ENCODE measurements at places on chromosomes 4 and X. TPM values are rescaled to one million over a fixed set of nuclear protein-coding genes. Genes with fewer than 3 reads are reported as not detected.
A peak's percentile ranks its signal among the peaks of the same experiment; 100 is the strongest.

DNA sequence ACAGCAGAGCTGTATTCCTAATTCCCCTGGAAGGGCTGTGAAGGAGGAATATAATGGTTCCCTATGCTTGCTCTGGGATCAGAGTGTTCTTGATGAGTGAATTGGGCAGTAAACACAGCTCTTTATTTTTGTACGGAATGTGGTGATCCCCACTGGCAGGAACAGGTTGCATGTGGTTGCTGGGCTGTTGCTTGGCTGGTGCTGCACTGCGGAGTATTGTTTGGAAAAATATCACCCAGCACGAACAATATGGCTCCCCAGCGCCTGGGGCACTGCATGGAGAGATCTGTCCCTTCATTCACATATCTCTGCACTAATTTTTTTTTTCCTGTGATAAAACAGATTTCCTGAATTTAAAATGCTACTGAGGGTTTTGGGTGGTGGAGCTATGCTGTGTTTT is 119.7 kb downstream of the MGST2 start:
- H3K4me3 ChIP-seq = no peak overlapping the region
- no peak for DNase-seq
- H3K27me3 ChIP-seq = peaks cover 18% of the 10 kb centered on the region
- H3K4me1 ChIP-seq = peaks cover 3% of the 10 kb centered on the region
- no peak overlapping the region for H3K27ac ChIP-seq

DNA sequence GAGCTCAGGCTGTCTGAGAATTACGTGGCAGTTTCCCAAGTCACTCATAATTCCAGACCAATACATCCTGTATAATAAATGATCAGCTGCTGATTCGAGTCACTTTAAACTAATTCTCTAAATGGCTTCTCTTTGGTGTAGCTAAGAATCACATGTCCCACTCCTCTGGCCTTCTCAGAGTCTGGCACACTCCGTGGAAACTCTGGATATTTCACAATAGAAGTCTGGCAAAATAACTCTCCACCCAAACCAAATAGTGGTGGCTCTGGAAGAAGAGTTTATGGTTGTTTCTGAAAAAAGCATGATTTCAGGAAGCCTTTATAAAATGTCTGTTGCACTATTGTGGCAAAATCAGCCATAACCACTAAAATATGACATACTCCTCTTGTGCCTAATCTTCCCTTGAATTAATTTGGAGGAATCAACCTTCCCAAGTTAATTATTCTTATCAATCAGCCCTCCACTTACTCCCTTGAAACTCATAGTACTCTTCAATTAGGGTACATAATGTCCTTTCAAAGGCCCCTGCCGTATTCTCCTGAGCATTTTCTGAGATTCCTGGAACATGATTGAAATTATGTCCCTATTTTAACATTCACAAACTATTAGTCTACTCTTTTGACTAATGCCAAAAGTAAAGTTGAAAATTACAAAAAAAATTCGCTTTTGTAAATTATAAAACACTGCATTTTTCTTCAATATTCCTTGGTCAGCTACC is 991.6 kb downstream of the FAT4 start:
- no peaks in the 10 kb centered on the region for H3K36me3 ChIP-seq
- no peaks in the 10 kb centered on the region for H3K27me3 ChIP-seq
- H3K4me1 ChIP-seq = no peaks in the 10 kb centered on the region
- H3K4me3 ChIP-seq = no peak overlapping the region
- DNase-seq = no peak
- no peak overlapping the region for H3K27ac ChIP-seq

The TCEAL2 gene
- not detected for total RNA-seq

GRCh38 chr4:105451346-105451745 is 22.5 kb downstream of the PPA2 start:
- no peak overlapping the region for H3K4me3 ChIP-seq
- H3K27me3 ChIP-seq = no peaks in the 10 kb centered on the region
- DNase-seq = no peak
- peaks cover 41% of the 10 kb centered on the region for H3K36me3 ChIP-seq
- no peak overlapping the region for H3K27ac ChIP-seq

DNA sequence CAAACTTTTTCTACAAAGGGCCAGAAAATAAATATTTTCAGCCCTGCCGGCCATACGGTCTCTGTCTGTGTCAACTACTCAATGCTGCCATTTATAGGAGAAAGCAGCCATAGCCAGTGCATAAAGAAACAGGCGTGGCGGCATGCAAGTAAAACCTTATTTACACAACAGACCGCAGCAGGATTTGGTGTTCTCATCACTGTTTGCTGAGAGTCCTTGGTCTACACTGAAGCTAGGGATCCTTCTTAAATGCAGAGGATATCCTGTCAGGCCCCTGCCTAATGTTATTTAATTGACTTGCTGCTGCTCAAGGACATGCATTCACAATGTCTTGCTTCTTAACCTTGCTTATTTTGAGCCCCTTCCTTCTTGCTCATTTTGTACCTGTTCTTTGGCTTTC is 54.7 kb downstream of the CPE start:
- no peaks in the 10 kb centered on the region for H3K36me3 ChIP-seq
- H3K27ac ChIP-seq = no peak overlapping the region
- H3K27me3 ChIP-seq = peaks cover 2% of the 10 kb centered on the region
- no peak for DNase-seq
- H3K4me3 ChIP-seq = no peak overlapping the region

The UGT2B17 gene
- total RNA-seq = not detected

The OFD1 gene
- total RNA-seq = 41.3 TPM

GRCh38 chr4:118337954-118338353 is 14.8 kb downstream of the PRSS12 start:
- H3K4me1 ChIP-seq = no peaks in the 10 kb centered on the region
- no peak for DNase-seq
- no peaks in the 10 kb centered on the region for H3K36me3 ChIP-seq
- no peak overlapping the region for H3K27ac ChIP-seq
- H3K27me3 ChIP-seq = peaks cover 9% of the 10 kb centered on the region
- no peak overlapping the region for H3K4me3 ChIP-seq

The HSFX2 gene
- total RNA-seq = not detected

- DNase-seq = no peak
- H3K27me3 ChIP-seq = peaks cover 6% of the 10 kb centered on the region
- H3K4me3 ChIP-seq = no peak overlapping the region
- no peak overlapping the region for H3K27ac ChIP-seq
Observed at GRCh38 chr4:142818476-142818875, 27.6 kb downstream of the INPP4B start.

- no peak for DNase-seq
- no peak overlapping the region for H3K4me3 ChIP-seq
- no peaks in the 10 kb centered on the region for H3K36me3 ChIP-seq
- H3K27me3 ChIP-seq = no peaks in the 10 kb centered on the region
- no peaks in the 10 kb centered on the region for H3K4me1 ChIP-seq
Observed at GRCh38 chrX:96474029-96474740, 210.5 kb upstream of the DIAPH2 start.

The PAGE2B gene
- total RNA-seq = 1.0 TPM

- H3K27me3 ChIP-seq = no peaks in the 10 kb centered on the region
- H3K36me3 ChIP-seq = peaks cover 5% of the 10 kb centered on the region
- DNase-seq = no peak
- peaks cover 34% of the 10 kb centered on the region for H3K4me1 ChIP-seq
- no peak overlapping the region for H3K4me3 ChIP-seq
- H3K27ac ChIP-seq = peak overlapping the region; percentile 72
Observed at GRCh38 chrX:41734530-41734929, 10.5 kb downstream of the GPR82 start.

The DAPP1 gene
- total RNA-seq = 35.8 TPM

The CCDC158 gene
- total RNA-seq = not detected

DNA sequence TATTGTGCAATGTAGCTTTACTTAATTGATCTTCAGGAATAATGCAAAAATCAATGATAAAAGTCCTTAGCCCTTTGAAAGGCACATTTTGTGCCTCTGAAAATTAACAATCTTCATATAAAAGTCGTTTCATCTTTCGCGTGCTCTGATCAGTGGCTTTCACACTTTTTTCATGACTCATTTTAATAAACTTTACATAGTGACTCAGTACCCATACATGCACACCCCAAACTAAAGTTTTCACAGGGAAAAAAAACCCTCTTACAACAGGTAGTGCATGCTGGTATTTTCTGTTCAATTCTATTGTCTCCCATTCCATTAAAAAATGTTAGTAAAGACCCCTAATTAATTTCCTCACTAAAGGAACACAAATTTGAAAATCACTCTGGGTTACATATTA is 21.5 kb downstream of the RWDD4 start:
- H3K4me3 ChIP-seq = no peak overlapping the region
- no peak overlapping the region for H3K27ac ChIP-seq
- H3K27me3 ChIP-seq = peaks cover 1% of the 10 kb centered on the region
- H3K4me1 ChIP-seq = peaks cover 17% of the 10 kb centered on the region
- H3K36me3 ChIP-seq = peaks cover 9% of the 10 kb centered on the region

DNA sequence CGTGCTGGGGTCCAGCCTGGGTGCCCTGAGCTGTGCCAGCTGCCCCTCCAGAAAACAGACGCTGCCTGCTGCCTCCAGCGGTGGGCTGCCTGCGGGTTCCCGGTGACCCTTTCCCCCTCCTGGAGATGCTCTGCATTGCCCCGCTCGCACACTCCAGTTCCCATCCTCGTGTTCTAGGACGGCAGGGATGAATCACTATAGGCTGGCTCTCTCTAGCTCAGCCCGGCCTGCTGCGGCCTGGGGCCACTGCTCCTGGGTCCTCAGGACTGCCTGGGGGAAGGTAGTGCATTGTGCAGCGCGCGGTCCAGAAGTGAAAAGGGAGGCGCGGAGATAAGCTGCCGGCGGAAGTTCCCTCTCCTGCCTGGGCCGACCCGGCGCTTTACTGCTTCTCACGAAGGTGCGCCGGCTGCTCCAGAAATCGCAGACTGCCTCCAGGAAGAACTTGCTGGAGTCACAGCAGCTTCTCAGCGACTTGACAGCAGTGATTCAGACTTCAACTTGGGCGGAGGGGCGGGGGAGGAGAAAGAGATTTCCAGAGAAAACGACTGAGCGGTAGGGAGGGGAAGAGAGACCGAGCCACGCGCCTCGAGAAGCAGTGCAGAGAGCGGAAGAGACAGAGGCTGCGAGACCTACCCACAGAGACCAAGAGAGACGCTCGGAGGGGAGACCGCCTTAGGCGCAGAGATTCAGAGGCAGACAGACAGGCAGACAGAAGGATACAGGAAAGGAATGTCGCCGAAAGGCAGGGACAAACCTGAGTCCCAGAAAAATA is 6.7 kb upstream of the MSX1 start:
- peaks cover 5% of the 10 kb centered on the region for H3K36me3 ChIP-seq
- no peak for DNase-seq
- peak overlapping the region; percentile 62 for H3K4me3 ChIP-seq
- peaks cover 56% of the 10 kb centered on the region for H3K27me3 ChIP-seq

DNA sequence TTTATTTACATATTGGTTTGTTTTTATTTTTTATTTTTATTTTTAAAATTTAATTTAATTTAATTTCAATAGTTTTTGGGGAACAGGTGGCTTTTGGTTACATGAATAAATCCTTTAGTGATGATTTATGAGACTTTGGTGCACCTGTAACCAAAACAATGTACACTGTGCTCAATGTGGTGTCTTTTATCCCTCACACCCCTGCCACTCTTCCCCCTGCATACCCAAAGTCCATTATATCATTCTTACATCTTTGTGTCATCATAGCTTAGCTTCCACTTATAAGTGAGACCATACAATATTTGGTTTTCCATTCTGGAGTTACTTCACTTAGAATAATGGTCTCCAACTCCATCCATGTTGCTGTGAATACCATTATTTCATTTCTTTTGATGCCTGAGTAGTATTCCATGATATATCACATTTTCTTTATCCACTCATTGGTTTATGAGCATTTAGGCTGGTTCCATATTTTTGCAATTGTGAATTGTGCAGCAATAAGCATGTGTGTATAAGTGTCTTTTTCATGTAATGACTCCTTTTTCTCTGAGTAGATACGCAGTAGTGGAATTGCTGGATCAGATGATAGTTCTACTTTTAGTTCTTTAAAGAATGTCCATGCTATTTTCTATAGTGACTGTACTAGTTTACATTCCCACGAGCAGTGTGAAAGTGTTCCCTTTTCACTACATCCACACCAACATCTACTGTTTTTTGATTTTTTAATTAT is 157.1 kb downstream of the CPXCR1 start:
- no peaks in the 10 kb centered on the region for H3K4me1 ChIP-seq
- H3K36me3 ChIP-seq = no peaks in the 10 kb centered on the region
- no peaks in the 10 kb centered on the region for H3K27me3 ChIP-seq
- no peak overlapping the region for H3K27ac ChIP-seq

- H3K4me1 ChIP-seq = peaks cover 27% of the 10 kb centered on the region
- no peaks in the 10 kb centered on the region for H3K27me3 ChIP-seq
- H3K27ac ChIP-seq = peak overlapping the region; percentile 83
- no peak overlapping the region for H3K4me3 ChIP-seq
- DNase-seq = peak; percentile 51
Observed at GRCh38 chrX:39336671-39337311, 535.5 kb downstream of the MID1IP1 start.

The EVC gene
- 4.7 TPM for total RNA-seq

DNA sequence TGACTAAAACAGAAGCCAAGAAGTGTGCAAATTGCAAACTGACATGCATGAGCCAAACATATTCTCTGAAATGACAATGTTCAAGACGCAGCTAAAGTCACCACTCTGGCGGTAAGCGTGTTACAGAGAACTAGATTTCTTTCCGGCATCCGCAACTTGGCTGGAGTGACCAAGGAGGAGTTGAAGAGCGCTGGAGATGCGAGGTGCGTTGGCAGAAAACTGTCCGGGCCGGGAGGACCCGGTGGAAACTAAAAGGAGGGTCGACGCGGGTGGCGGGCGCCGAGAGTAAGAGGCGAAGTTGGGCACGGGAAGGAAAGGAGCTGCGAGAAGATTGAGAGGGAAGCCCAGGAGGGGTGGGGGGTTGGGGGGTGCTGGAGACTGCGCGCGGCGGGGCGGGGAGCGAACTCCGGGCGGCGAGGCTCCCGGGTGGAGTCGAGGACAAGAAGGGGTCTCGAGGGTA is 807 bp downstream of the SEL1L3 start:
- DNase-seq = peak; percentile 58
- peaks cover 57% of the 10 kb centered on the region for H3K4me1 ChIP-seq
- peak overlapping the region; percentile 95 for H3K27ac ChIP-seq
- H3K36me3 ChIP-seq = peaks cover 27% of the 10 kb centered on the region
- H3K4me3 ChIP-seq = peak overlapping the region; percentile 97
- no peaks in the 10 kb centered on the region for H3K27me3 ChIP-seq

DNA sequence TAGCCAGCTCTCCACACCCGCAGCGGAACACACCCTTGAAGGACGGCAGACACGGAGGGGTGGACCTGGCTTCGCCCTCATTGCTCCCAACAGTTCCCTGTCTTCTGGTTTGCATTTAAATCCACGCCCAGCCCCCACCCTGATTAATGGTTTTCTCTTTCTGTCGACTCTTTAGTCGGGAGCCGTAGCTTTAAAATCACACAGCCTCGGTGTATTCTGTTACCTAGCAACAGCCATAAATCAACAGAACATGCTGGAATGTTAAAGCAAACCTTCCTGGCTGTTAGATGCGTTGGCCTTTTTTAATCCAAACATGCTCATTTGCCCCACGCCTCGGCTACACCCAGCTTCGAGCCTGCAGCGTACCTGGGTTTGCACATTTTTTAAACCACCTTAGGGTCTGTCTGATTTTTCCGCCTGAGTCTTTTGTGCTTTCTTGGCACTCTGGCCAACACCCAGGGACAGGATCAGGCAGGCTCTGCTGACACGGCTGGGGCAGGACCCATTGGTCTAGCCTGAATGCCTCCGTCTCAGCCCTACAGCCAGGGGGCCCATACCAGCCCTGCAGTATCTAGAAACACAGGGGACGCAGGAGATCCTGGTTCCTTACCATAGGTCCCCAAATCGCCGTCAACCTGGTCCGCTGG is 21.4 kb upstream of the PPP2R2C start:
- no peaks in the 10 kb centered on the region for H3K4me1 ChIP-seq
- no peaks in the 10 kb centered on the region for H3K36me3 ChIP-seq
- peaks cover 7% of the 10 kb centered on the region for H3K27me3 ChIP-seq
- H3K27ac ChIP-seq = no peak overlapping the region
- H3K4me3 ChIP-seq = no peak overlapping the region
- no peak for DNase-seq

The GPC3 gene
- 0.08 TPM for total RNA-seq

The ZMAT1 gene
- 3.0 TPM for total RNA-seq

The FRMD7 gene
- total RNA-seq = not detected

Data from activated CD4-positive, alpha-beta memory T cell treated with anti-CD3 and anti-CD28 coated beads, Interleukin-2, amount 10 ng/mL, durations not matched to agents 7 days and 5 days (primary cell).